ENCODE measurements at places on chromosomes 2 and 18.
A peak's percentile ranks its signal among the peaks of the same experiment; 100 is the strongest.

GRCh38 chr2:177147093-177147694, 65.4 kb upstream of the HNRNPA3 start:
- DNase-seq, result no peak

DNA sequence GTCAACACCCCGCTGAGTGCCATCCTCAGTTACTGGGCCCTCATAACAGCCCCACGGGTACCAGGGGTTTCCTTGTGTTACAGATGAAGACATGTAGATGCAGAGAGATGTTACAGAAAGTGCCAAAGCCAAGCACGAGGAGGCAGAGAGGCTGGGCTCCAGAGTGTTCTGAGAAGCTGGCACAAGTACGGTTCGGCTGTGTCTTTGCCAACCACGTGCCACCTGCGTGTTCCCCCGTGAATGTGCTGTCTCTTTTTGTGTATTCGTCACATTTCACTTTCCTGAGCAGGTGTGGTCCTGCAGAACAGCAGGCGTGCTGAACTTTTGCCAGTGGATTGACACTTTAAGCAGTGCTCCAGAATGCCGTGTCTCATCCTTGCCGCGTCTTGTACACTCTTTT, 124.6 kb downstream of the NCK2 start:
- no peak for DNase-seq

- DNase-seq, result no peak
Measured at GRCh38 chr18:4016391-4017049, 438.6 kb downstream of the DLGAP1 start.

DNA sequence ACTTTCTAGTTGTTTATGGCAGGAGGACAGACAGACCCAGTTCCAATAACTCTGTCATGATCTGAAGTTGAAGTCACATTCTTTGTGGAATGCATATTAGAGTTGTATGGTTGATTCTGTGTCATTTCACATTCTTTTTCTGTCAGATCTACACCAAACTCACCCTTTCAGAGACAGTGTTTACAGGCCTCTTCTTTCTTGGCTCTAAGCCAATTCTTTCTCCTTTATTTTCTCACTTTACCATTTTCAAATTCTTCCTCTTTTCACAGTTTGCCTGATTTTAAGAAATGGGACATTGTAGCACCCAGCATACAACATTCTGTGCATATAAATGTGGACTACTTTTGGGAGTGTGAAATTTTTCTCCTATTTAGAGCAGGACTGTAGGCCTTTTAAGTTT, 103.7 kb downstream of the CCDC85A start:
- no peak for DNase-seq

GRCh38 chr2:42216694-42217093, 47.5 kb downstream of the EML4 start:
- no peak for DNase-seq

GRCh38 chr2:157256626-157257025, 879 bp upstream of the GALNT5 start:
- DNase-seq, result no peak

DNA sequence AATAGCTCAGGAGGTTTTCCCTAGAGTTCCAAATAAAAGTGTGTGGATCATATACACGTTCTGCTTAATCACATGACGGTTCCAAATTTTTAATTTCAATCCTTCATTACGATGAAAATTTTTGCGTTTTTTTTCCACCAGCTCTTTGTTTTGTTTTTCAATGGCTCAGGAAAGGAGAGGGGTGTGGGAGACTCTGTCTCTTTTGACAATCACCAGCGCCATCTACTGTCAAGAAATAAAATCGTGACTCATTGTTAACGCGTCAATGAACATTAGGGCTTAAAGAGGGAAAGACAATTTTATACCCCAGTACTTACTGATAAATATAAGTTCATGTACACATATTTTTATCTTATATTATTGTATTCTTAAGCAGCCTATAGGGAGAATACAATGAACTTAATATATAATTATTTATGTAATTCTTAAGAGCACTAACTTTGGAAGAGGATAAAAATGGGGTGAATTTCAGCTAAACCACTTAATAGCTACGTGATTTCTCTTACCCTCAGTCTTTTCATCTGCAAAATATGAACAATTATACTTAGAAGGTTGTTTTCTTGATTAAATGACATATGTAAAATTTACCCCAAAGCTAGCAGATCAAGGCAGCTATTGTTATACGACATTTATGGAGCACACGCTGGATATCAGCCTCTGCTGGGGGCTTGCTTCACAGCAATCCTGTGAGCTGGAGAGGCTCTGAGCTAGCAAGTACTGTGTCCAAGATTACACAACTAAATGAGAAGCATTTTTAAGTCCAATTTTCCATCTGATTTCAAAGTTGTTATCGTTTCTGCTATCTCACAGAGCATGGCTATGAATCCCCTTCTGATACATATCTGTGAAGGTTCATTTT, 47.4 kb upstream of the RMDN2 start:
- no peak for DNase-seq

DNA sequence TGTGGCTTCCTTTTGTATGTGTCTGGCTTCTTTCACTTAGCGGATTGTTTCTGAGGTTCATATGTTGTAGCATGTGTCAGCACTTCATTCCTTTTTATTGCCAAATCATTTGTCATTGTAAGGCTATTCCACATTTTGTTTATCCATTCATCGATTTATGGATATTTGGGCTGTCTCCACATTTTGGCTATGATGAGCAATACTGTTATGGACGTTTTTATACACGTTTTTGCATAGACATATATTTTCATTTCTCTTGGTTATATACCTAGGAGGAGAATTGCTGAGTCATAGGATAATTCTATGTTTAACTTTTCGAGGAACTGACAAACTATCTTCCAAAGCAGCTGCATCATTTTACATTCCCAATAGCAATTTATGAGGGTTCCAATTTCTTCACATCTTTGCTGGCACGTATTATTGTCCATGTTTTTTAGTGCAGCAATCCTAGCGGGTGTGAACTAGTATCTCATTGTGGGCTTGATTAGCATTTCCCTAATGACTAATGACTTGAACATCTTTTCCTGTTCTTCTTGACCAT, 48.1 kb upstream of the TBC1D8 start:
- DNase-seq, result no peak

DNA sequence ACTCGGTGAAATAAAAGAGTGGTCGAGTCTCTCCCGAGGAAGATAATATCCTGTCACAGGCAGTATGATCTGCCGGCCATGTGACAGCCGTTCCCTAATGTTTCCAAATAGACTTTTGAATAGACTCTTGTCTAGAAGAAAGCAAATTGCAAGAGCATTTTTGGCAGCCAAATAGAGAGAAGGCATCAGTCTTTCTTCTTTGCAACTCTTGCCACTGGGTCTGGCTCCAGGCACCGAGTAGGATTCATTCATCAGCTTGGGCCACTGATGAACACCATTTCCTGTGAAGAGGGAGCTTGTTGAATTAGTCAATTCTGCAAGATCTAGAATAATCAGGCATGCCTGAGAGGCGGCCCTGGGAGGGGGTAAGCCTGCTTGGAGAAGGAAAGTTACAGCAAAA, 165.6 kb downstream of the KLHL29 start:
- DNase-seq, result no peak

DNA sequence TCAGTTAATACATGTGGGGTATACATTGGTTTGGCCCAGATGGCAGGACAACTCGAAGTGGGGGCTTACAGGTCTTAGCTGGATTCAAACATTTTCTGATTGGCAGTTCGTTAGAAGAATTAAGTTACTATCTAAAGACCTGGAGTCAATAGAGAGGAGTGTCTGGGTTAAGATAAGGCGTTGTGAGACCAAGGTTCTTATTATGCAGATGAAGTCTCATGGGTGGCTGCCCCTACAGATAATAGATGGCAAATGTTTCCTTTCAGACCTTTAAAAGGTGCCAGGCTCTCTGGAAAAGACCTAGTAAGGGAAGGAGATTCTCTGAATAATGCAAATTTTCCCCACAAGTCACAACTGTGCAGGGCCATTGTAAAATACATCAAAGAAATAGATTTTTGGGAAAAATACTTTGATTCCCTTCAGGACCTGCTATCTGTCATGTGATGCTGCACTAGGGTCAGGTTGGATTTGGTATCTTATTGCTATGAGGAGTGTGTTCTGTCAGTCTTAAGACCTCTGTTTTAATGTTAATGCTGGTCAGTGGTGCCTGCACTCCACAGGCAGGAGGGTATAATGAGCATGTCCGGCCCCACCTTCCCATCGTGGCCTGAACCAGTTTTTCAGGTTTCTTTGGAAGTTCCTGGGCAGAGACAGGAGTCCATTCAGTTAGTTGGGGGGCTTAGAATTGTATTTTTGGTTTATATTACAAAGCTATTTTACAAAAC, 14.3 kb upstream of the MC5R start:
- peak; percentile 59 for DNase-seq

- no peak for DNase-seq
Measured at GRCh38 chr2:219612577-219613286, 14.7 kb upstream of the SLC4A3 start.

- no peak for DNase-seq
Measured at GRCh38 chr2:48397281-48397680, 132.7 kb upstream of the STON1 start.

DNA sequence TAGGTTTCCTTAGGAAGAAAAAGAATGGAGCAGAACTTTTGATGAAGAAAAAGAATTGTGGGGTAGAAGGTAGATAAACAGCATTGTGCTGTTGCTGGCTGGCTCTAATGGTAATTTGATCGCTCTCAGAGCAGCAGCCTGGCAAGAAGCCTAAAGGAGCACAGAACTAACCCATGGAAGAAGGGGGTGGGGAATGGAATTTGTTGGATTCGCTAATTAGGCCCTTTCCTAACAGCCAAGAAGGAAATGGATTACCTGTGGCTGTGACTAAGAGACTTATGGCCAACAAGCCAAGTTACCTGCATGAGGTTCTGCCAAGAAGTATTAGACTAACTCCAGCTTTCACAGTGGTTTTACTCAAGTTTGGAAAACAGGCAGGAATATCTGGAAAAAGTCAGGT, 210.6 kb downstream of the IKZF2 start:
- DNase-seq, result peak; percentile 70

GRCh38 chr2:220949466-220949865, 622.6 kb downstream of the EPHA4 start:
- no peak for DNase-seq

GRCh38 chr2:65377556-65378192, 54.7 kb downstream of the SPRED2 start:
- no peak for DNase-seq

DNA sequence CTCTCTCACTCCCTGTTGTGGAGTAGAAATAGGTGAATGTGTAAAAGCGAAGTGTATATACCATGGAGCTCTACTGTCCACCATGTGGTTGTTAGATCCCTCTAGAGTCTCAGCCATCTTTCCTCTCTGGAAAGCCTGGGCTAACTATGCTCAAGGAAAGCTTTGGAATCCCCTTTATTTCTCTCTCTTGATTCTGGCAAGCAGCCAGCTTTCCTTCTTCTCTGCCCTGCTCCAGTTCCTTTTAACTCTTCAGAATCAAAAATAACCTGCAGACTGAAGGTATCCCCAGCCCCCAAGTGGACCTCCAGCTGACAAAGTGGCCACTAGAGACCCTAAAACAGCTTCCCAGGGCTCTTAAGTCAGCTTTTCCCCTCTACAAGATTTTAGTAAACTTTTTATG, 381.9 kb downstream of the PLCL1 start:
- no peak for DNase-seq

- no peak for DNase-seq
Measured at GRCh38 chr18:22691946-22692710, 241.0 kb upstream of the RBBP8 start.

- no peak for DNase-seq
Measured at GRCh38 chr2:45836316-45836715, 184.8 kb downstream of the PRKCE start.

GRCh38 chr2:29811378-29811777, 110.0 kb downstream of the ALK start:
- no peak for DNase-seq

DNA sequence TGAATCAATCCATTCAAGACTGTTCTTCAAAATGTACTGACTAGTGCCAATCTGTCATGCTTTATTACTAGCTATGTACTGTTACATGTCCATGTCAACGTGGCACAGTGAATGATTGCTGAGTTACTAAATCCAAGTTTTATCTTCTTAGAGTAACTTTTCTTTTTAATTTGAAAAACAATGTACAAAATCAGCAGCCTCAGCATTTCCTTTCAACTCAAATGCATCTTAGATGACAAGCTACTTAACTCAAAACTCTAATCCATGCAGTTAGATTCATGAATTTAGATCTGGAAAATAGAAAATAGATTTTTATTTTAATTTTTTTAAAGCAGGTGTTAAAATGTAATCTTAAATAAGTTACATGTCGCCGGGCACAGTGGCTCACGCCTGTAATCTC, 174.2 kb downstream of the CAPN13 start:
- no peak for DNase-seq

GRCh38 chr2:237315170-237315828, 98.7 kb downstream of the COL6A3 start:
- peak; percentile 97 for DNase-seq

DNA sequence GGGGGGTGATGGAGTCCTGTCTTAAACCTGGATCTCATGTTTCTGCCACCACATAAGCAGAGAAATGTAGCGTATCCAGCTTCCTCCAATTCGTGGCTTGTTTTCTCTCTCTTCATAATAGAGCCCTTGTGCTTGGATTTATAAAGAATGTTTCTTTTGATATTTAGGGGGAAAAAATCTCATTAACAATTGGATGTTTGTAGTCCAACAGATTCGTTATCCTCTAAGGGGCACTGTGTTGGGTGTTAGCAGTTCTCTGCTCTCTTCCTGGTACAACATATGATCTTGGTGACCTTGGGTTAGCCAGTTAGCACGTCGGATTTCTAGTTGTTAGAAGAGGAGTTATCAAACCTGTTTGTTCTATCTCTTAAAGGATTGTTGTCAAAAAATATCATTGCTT, 127.8 kb downstream of the FMNL2 start:
- no peak for DNase-seq

DNA sequence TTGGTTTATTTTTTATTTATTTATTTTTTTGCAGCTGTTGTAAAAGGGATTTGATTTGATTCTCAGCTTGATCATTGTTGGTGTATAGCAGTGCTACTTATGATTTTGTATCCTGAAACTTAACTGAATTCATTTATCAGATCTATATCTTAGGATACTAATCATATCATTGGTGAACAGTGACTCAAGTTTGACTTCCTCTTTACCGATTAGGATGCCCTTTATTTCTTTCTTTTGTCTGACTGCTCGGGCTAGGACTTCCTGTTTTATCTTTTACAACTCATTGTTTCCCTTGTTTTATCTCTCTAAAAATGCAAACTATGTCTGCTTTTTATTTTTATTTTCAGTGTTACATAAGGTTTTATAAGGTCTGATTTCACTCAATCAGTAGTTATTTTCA, 23.6 kb downstream of the SP100 start:
- no peak for DNase-seq

- DNase-seq, result no peak
Measured at GRCh38 chr2:83234246-83234645, 1224.8 kb downstream of the SUCLG1 start.
